Pulmonary artery endothelial cell (primary cell): ENCODE measurements at places on chromosomes 4 and X. TPM values are rescaled to one million over a fixed set of nuclear protein-coding genes. Genes with fewer than 3 reads are reported as not detected.

DNA sequence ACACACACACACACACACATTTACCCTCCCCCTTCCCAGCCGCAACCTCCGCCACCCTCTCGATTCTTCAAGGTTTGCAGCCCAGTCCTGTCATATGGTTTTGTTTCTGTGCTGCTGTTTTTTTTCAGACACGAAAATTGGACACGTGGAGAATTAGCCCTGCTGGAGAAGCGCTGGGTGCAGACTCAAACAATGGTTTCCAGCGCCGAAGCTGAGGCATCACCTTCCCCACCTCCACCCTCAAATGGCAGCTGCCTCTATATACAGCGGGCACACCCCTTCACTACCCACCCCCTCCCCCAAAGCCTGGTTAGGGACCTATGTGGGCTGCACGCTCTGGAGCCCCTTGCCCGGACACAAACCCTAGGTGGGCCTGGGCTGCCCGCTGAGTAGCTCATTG, 87.9 kb downstream of the BCOR start:
- DNase-seq: no peak

GRCh38 chr4:145618210-145618931, 814 bp upstream of the MMAA start:
- DNase-seq: no peak

DNA sequence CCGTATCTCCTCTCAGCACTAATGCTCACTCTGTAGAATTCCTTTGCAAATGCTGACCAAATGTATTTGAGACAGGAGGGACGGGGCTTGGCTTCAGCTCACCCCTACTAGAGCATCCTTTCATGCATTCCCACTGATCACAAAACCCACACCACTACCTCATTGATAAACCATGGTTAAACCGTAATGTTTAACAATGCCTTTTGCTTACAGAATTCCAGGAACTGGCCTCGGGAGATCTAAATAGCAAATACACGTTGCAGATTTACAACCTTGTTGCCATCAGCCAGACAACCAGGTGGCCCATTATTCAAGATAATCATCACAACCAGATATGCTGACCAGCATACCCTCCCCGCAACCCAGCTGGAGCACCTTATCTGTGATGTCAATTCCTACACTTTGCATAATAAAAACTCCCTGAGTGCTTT, 391.9 kb downstream of the KCTD8 start:
- DNase-seq: no peak

- DNase-seq: no peak
Observed at GRCh38 chrX:129566073-129566472, 26.0 kb downstream of the OCRL start.

DNA sequence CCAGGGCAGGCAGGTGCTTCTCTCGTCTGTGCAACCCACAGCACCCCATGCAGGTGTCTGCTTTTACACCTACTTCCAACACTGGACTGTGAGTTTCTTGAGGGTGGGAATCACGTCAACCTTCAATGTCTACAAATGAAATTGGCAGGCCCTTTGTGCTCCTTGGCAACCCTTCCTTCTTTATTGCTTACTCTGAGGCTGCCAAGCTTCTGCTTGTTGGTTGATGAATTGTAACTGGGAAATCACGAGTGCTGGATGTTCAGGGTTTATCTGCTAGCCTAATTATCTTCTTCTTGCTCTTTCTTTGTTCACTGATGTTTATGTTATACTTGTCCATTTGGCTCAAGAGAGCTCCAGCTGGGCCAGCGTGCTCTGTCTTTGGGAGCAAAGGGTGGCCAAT, 2.5 kb upstream of the DGAT2L6 start:
- no peak for DNase-seq

DNA sequence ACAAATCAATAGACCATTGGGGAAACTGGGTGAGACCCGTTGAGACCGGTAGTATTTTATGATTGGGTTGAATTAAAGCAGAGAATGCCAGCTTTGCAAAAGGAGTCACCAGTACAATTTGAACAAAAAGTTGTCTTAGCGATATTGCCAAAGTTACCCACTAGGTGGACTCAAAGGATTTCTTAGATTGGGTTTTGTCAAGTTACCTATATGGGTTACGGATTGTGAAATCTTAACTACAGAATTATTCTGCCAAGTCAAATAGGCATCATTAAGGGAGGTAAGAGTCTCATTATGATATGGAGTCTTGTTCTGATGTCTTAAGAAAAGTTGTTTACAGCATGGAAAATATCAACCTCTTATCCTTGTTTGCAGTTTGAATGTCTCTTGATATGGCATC, 15.0 kb upstream of the CT47A1 start:
- no peak for DNase-seq

TXK gene
- 0.04 and 0.07 TPM in 2 replicates for total RNA-seq

GRCh38 chr4:87425711-87426110, 3.3 kb downstream of the NUDT9 start:
- DNase-seq: no peak
